ENCODE measurements at places on chromosomes 6 and 20.

GRCh38 chr6:143023695-143024094, 37.0 kb upstream of the AIG1 start:
- no peak for DNase-seq

DNA sequence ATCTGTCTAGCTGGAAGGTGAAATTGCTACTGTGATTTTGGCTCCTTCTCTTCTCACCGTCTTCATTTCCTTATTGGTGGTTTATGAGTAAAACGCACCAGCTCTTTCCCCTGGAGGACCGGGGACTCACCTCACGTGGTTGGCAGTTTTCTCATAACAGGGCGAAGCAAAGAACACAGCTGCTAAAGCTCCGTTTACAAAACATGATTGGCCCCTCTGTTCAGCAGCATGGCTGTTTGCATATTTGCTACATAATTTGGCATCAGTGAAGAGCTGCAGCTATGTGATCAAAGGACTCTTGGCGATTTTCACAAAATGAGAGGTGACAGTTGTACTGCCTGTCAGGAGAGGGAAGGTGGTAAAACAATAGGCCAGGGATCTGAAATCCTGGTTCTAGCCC, 20.5 kb upstream of the TMEM181 start:
- DNase-seq, result no peak

- DNase-seq, result no peak
Observed at GRCh38 chr6:140932909-140933308, 1199.8 kb upstream of the GJE1 start.

GRCh38 chr20:7375905-7376304, 564.4 kb downstream of the HAO1 start:
- DNase-seq, result peak; percentile 27

GRCh38 chr20:36744243-36744642, 1.6 kb downstream of the NDRG3 start:
- no peak for DNase-seq

DNA sequence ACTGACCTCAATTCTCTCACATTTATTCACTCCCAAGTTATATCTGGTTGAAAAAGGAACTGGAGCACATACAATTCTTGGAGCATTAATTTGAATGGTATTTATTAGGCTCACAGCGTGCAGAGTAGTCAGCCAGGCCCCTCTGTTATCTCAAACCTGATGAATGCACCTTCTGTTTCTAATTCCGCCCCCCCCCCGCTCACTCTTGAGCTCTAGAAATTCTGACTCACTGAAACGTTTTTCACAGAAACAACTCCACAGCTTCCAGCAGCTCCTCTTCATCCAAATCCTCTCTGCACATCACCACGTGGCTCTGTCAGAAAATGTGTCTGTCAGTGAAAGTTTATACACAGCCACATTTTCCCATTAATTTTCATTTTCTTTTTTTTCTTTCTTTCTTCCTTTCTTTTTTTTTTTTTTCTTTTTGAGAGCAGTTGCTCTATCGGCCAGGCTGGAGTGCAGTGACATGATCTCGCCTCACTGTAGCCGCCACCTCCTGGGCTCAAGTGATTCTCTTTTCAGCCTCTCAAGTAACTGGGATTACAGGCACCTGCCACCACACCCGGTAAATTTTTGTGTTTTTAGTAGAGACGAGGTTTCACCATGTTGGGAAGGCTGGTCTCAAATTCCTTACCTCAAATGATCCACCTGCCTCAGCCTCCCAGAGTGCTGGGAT, 109.4 kb downstream of the TBXT start:
- no peak for DNase-seq

- DNase-seq, result no peak
Observed at GRCh38 chr6:132063204-132063603, 112.0 kb upstream of the CCN2 start.

Measured in AML-193 (cell line).